ENCODE measurements at places on chromosomes 1 and 21. TPM values are rescaled to one million over a fixed set of nuclear protein-coding genes. Genes with fewer than 3 reads are reported as not detected.

The C1orf141 gene
- total RNA-seq = not detected

The KRTAP12-1 gene
- total RNA-seq = not detected

DNA sequence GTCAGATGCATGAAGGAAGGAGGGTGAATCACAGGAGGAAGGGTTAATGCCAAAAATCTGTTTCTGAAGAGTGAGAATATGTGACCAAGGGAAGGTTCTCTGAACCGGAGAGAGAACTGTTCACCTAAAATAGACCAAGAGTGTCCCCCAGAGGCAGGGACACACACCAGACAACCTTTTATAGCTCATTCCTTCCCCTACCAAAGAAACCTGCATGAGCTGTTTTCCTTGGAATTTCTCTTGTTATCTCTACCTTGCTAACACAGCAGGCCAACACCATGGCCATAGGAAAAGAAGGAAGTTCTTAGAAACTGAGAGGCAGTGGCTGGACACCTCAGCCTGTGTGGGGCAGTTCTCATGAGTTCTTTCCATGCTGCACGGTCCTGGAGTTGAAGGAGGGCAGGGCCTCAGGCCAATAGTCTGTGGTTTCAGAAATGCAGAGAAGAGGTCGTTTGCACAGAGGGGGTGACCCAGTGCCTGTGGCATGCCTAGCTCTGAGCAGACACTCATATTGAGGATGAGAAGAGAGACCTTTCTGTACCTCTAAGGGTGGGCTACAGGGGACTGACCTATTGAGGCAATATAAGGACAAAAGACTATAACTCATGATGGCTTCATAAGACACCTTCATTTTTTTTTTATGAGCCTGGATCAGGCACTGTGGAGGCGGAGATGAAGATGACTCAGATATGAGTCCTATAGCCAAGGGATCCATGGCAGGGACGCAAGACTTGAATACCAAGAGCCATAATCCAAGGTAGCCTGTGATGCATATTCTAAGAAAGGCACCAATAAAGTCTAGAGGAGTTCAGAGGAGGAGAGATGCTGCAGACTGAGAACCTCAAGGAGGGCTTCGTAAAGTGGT, 39.4 kb downstream of the IGFN1 start:
- H3K36me3 ChIP-seq = no peaks in the 10 kb centered on the region
- H3K4me3 ChIP-seq = no peak overlapping the region
- no peak for DNase-seq
- no peaks in the 10 kb centered on the region for H3K4me1 ChIP-seq

DNA sequence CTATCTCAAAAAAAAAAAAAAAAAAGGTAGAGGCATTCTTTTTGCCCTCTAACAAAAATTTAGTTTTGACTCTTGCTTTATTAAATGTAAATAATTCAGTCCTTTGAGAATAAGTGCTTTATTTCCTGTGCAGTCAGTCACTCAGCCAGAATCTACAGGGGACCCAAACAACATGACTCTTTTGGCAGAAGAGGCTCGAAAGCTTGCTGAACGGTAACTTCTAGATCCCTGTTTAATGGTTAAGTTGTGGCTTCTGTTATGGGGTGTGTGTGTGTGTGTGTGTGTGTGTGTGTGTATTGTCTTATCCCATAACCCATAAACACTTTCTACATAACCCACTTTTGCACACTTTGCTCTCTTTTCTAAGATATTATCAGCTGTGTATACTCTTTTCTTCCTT, 54.9 kb upstream of the LAMC2 start:
- H3K36me3 ChIP-seq = peaks cover 79% of the 10 kb centered on the region
- H3K4me1 ChIP-seq = peaks cover 6% of the 10 kb centered on the region
- no peaks in the 10 kb centered on the region for H3K27me3 ChIP-seq
- no peak overlapping the region for H3K4me3 ChIP-seq
- DNase-seq = no peak

DNA sequence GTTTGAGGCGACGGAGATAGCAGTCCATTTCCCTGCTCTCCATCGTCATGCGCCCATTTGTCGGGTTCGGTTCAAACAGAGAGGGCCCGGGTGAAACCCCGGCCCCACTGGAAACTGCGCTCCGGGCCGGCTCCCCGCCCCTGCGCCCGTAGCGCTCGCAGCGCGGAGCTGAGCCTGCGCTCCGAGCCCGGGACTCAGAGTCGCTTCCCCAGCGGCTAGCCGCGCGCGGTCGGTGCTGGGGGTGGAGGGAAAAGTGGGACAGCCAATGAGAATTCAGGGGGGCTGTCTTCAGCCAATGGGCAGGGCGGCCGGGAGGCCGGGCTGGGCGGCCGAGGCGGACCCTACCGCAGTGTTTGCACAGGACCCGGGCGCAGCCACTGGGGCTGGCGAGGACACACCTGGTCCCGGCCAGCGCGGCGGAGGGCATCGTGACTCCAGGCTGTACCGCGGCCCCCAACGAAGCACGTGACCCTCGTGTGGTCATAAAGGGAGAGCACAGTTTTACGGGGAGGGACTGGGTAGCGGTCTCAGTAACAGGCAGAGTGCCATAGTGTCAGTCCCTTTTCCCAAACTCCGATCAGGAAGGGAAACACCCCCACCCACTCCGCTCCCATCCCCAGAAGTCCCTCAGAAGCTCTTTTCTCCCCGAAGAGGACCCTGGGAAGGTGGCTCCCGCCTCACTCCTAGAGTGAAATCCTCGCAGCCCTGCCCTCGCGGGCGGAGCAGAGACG, at the start of gene INKA2:
INKA2 (minus strand) TSS at position 202 of the 731 bp plus-strand sequence; CDS start at position 49, 153 bp downstream.
- H3K27ac ChIP-seq = peak within 1 kb of the TSS; percentile 79
- peak within 1 kb of the TSS; percentile 53 for H3K4me3 ChIP-seq
- H3K36me3 ChIP-seq = no peaks in the 10 kb centered on the region
- no peaks in the 10 kb centered on the region for H3K27me3 ChIP-seq
- peaks cover 23% of the 10 kb centered on the region for H3K4me1 ChIP-seq
- peak; percentile 86 for DNase-seq

Data from cardiac muscle cell (in vitro differentiated cells and primary cell).